G401 (cell line): ENCODE measurements at places on chromosomes 3 and 15. TPM values are rescaled to one million over a fixed set of nuclear protein-coding genes. Genes with fewer than 3 reads are reported as not detected.

- DNase-seq, result no peak
These were observed 175.1 kb downstream of the SHQ1 start for GRCh38 chr3:72673011-72673771.

Gene PLIN1
- 0.07 TPM in 1 of 2 replicates, not detected in the other for total RNA-seq

- no peak for DNase-seq
These were observed 26.4 kb upstream of the RYR3 start for GRCh38 chr15:33284336-33284735.

GRCh38 chr15:76056931-76057330 is 2.9 kb upstream of the TMEM266 start:
- peak; percentile 47 for DNase-seq

DNA sequence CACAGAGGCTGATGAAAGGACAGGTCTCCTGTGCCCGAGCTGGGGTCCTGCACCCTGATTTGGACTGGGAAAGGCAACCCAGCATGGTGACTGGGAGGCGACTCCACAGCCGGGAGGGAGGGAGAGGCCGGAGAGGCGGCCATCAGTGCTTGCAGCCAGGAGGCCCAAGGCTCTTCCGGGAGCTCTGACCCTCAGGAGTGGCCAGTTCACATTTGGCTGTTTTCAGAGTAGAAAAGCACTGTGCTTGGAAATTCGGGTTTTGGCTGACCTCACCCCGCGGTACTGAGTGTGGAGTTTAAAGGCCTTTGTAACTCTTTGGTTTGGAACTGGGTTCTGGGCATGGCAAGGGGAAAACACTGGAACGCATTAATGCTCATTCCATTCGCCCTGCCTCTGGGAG is 31.9 kb downstream of the SMAD6 start:
- peak; percentile 15 for DNase-seq

Gene CD200
- total RNA-seq, result not detected in 2 replicates

DNA sequence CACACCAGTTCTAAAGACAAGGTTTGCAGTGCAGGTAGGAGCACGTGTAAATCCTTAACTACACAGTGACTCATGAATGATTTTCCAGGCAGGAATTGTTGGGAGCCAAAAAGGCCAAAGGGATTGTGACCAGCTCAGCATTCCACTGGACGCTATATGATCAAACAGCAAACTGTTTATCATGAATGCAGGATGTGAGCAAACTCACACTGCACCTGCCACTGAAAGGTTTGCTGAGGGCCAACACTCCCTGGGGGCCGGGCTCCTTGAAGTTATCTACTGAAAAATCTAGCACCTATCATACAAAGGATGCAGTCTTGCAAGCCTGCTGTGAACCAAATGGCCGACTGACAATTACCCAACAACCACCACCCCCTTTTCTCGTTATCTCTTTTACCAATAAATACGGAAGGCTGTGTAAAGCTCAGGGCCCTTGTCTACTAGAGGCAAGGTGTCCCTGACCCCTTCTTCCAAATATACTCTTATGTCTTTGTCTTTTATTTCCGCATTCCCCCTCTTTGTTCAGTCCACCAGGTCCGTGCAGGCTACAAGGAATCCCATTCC is 11.5 kb upstream of the DNASE1L3 start:
- no peak for DNase-seq

DNA sequence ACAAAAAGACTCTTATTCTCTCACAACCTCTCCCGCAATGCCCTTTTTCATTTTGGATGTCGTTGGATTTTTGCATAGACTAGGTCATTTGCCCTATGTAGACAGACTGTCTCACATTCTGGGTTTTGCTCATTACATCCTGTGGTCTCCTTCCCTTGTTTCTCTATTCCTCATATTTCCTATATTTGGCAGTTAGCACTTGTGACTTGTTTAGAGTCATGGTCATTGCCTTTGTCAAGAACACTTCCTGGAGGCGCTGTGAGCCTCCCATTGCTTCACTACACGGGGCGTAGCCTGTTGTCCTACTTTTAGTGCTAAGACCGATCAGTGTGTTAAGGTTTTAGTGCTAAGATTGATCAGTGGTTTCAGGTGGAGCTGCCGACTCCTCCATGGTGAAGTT is 16.1 kb upstream of the TATDN2 start:
- no peak for DNase-seq

- no peak for DNase-seq
These were observed 31.4 kb upstream of the LRIG1 start for GRCh38 chr3:66532160-66532587.

DNA sequence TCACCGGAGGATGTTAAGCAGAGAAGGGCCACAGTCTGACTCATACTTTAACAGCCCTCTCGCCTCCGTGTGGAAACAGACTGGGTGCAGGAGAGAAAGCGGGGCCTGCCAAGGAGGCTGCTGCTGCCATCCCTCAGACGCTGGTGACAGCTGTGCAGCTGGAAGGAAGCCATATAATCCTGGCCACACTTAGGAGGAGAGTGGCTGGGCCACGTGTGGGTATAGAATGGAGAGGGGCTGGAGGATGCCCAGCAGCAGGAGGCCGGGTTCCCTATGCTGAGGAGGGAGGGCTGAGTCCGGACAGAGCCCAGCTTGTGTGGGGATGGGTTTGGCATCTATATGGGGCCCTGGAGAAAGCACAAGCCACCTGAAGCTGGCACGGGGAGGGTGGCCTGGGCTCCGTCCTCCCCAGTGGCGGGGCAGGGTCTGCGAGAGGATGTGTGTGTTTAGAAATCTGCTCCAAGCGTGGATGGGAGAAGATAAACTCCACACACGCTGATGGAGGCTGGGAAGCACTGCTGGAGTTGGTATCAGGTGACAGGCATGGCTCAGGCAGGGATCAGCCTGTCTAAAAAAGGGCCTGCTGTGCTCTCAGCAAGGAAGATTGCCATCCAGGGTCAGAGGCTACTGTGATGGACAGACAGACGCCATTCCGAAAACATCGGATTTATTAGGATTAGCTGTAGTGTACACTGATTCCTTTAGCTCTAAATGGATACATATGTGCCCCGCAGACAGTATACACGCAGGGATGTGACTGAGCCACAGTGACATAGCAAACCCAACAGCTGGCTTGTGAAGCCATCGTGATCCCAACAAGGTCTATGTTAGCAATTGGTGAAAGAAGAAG is 15.9 kb downstream of the ABTB1 start:
- DNase-seq, result no peak

GRCh38 chr15:78052001-78052401 is 25.5 kb downstream of the TBC1D2B start:
- DNase-seq, result peak; percentile 79

- DNase-seq, result no peak
These were observed 210.7 kb downstream of the PDCD6IP start for GRCh38 chr3:34008836-34009809.

DNA sequence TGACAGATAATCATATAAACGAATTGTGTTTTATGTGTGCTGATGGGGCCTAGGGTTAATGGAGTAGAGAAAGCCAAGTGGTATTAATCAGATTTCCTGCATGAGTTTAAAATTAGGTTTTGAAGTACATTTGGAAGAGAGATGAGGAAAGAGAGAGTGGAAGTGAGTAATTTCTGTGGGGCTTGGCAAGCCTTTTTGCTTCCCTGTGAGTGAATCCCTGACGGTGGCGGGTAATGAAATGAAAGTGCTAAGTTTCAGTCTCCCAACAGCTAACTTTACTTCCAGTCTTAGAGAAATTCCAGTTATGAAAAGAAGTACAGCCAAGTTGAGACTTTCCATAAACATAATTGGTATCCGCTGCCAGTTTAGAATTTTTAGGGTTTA is 139.4 kb downstream of the BBX start:
- no peak for DNase-seq

Gene SAMD7
- total RNA-seq, result not detected in 2 replicates

Gene STRIT1
- not detected in 2 replicates for total RNA-seq

DNA sequence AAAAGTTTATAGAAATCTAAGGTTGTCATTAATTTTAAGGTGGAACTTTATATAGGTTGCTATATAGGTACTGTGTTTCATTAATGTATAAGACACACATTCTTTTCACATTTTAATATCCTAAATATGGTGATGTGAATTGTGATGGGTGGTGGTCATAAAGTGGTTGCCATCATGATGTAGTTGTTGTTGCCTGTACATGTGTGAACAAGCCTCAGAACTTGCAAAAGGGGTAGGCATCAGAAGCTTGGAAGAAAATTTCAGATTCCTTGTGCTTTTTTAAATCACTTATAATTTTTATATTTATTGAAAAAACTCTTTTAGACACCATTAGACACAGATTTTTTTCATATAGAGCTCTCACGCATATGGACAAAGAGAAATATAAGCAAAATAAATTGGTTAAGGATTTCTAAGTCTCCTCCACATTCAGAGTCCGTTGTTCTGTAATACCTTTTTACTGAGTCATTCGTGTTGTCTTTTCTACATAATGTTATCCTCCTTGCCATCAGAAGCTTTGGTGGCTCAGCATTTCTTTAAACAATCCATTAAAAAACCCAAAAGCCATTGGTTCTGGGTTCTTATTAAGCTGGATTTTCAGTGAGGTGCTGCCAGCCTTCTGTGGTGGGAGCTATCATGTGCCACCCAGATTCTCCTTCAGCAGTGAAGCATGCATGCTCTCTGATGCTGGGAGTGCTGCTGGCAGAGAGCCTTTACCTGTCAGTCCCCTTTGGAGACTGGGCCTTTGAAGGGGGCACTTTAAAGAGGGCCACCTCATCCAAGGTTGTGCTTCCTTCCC is 140.4 kb upstream of the GALNT15 start:
- no peak for DNase-seq

Gene CCR8
- not detected in 2 replicates for total RNA-seq

Gene CPN2
- total RNA-seq, result not detected in 2 replicates

GRCh38 chr15:100601617-100602063 is 344 bp downstream of the LINS1 start:
- no peak for DNase-seq

Gene PAQR5
- under 0.01 and 0.03 TPM in 2 replicates for total RNA-seq

Gene APOD
- total RNA-seq, result 1.3 and 2.9 TPM in 2 replicates
